CD14-positive monocyte (primary cell): ENCODE measurements at places on chromosomes 5 and 9.

DNA sequence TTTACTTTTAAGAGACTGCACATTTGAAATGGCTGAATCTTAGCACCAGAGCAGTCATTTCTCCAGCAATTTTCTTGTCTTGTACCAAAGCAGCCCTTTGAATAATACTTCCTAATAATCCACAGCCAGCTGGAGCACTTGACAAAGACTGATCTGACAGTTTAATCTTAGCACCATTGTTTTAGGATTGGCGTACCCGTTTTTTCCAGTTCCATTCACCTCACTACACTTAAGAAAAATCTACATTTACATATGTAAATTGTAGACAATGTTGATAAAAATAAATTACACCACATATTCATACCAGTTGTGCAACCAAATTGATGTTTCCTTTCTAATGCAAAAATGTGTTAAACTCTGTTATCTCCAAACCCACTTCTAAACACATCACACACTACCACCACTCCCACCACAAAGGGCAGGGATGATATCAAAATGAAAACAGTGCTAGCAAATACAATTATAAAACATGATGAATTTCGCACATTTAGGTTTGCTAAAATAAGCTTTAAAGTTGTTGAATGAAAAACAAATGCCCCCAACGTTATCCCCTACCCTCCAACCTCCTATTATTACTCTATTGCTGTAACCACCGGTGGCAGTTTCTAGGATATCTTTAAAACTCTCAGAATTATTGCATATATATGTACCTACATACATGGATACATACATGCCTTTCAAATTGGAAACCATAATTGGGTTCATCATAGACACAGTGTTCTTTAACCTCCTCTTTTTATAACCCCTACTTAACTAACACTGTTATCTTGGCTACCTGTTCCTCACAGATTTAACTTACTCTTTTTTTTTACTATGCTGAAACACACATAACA is 21.5 kb downstream of the SERINC5 start:
- peaks cover 6% of the 10 kb centered on the region for H3K4me1 ChIP-seq
- H3K4me3 ChIP-seq, result no peak overlapping the region
- DNase-seq, result no peak

- no peak overlapping the region for H3K4me3 ChIP-seq
- no peaks in the 10 kb centered on the region for H3K36me3 ChIP-seq
- peaks cover 24% of the 10 kb centered on the region for H3K4me1 ChIP-seq
- DNase-seq, result no peak
Measured at GRCh38 chr9:131980267-131981016, 99.2 kb downstream of the MED27 start.

DNA sequence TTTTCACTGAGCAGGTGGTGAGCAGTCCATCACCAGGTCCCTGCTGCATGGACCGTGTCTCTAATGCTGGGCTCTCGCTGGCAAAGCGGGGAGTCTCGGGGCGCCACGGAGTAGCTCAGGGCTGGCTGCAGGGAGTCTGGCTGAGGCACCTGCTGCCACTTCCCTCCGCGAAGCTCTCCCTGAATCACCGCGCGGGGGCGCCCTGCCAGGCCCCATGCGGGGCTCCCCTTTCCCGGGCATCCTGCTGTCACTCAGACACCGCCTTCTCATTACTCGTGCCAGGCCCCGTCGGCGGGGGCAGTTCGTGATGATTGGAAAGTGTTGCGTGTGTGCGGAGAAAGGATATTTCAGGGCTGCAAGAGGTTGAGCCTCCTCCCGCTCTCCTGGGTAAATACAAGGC is 335.8 kb downstream of the IRX2 start:
- no peaks in the 10 kb centered on the region for H3K4me1 ChIP-seq
- no peak overlapping the region for H3K4me3 ChIP-seq
- H3K36me3 ChIP-seq, result no peaks in the 10 kb centered on the region
- no peaks in the 10 kb centered on the region for H3K27me3 ChIP-seq
- DNase-seq, result no peak

DNA sequence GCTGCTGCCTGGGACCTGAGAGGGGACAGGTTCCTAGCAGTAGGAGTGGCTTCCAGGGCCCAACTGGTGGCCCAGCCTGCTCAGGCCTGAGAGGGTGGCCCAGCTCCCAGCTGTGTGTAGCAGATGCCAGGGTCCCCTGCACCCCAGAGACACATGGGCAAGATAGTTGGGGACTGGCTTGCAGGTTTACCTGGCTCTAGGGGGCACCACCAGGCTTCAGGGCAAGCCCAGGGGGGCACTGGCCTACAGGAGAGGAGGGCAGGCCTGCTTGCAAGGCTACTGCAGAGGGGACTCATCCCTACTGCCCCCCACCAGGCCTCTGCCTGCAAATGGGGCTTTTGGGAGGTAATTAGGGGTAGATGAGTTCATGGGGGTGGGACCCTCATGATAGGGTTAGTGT is 123.3 kb downstream of the ZNF354C start:
- no peak overlapping the region for H3K4me3 ChIP-seq
- no peaks in the 10 kb centered on the region for H3K4me1 ChIP-seq
- DNase-seq, result no peak

DNA sequence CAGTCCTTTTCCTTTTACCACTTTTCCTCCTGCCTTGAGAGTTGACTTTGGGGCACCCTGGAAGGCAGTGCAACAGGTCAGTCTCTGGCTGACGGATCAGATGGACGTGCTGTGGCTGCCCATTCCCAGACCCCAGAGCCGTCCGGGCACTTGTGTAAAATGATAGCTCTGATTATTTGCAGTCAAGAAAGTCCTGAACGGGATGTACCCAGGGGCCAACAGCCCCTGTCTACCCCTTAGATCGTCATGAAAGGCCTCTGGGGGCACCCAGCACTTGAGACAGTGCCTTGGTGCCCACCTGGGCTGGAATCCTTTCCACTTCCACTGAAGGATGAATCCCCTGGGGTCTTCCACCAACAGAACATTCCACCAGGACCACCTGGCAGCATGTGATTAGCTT is 17.7 kb upstream of the ANGPTL2 start:
- no peak overlapping the region for H3K27ac ChIP-seq
- no peak overlapping the region for H3K4me3 ChIP-seq
- H3K27me3 ChIP-seq, result no peaks in the 10 kb centered on the region
- no peaks in the 10 kb centered on the region for H3K36me3 ChIP-seq
- H3K4me1 ChIP-seq, result no peaks in the 10 kb centered on the region
- no peak for DNase-seq

GRCh38 chr9:2936221-2936620 is 92.3 kb upstream of the PUM3 start:
- no peaks in the 10 kb centered on the region for H3K4me1 ChIP-seq
- H3K27me3 ChIP-seq, result no peaks in the 10 kb centered on the region
- H3K36me3 ChIP-seq, result no peaks in the 10 kb centered on the region
- H3K27ac ChIP-seq, result no peak overlapping the region
- DNase-seq, result no peak

GRCh38 chr5:98529321-98529720 is 244.1 kb upstream of the RGMB start:
- no peaks in the 10 kb centered on the region for H3K27me3 ChIP-seq
- H3K36me3 ChIP-seq, result no peaks in the 10 kb centered on the region
- no peaks in the 10 kb centered on the region for H3K4me1 ChIP-seq
- H3K4me3 ChIP-seq, result no peak overlapping the region
- no peak overlapping the region for H3K27ac ChIP-seq

- no peaks in the 10 kb centered on the region for H3K36me3 ChIP-seq
- peak overlapping the region; percentile 69 for H3K4me3 ChIP-seq
- DNase-seq, result no peak
- peak overlapping the region; percentile 94 for H3K27ac ChIP-seq
Measured at GRCh38 chr5:126763371-126763770, 13.6 kb upstream of the LMNB1 start.

- H3K27me3 ChIP-seq, result peaks cover 18% of the 10 kb centered on the region
- no peak overlapping the region for H3K4me3 ChIP-seq
- no peak for DNase-seq
- peaks cover 13% of the 10 kb centered on the region for H3K4me1 ChIP-seq
- no peaks in the 10 kb centered on the region for H3K36me3 ChIP-seq
Measured at GRCh38 chr9:128208386-128208785, 5.2 kb downstream of the DNM1 start.

DNA sequence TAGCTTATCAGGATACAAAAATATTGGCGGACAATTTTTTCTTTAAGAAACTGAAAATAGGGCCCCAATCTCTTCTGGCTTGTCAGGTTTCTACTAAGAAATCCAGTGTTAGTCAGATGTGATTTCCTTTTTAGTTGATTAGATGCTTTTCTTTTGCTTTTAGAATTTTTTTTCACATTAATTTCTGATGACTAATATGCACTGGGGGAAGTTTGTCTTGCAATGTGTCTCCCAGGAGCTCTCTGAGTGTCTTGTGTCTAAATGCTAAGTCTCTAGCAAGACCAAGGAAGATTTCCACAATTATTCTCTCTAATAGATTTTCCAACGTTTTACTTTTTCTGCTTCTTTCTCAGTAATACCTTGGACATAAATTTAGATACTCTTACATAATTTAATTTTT is 559.8 kb upstream of the TYRP1 start:
- no peaks in the 10 kb centered on the region for H3K36me3 ChIP-seq
- H3K27me3 ChIP-seq, result no peaks in the 10 kb centered on the region
- H3K4me1 ChIP-seq, result no peaks in the 10 kb centered on the region
- DNase-seq, result no peak
- H3K4me3 ChIP-seq, result no peak overlapping the region

DNA sequence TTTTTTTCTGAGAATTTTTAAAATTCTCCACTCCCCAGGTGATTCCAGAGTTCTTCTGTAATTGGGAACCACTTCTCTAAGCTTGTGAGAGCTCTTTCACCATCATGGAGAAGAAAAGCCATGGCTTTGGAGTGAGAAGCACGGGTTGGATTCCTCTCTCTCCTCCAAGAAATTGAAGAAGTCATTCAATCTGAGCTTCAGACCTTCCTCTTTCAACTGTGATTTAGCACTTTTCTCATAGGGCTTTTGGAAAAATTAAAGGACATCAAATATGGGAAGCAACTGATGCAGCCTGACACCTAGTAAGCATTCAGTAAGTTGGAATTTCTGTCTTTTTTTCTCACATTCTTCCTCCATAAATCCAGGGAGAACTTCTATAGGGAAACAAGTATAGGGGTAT is 580.4 kb upstream of the KLF4 start:
- H3K36me3 ChIP-seq, result no peaks in the 10 kb centered on the region
- peaks cover 28% of the 10 kb centered on the region for H3K4me1 ChIP-seq
- no peaks in the 10 kb centered on the region for H3K27me3 ChIP-seq
- peak; percentile 57 for DNase-seq
- H3K27ac ChIP-seq, result peak overlapping the region; percentile 8

- H3K36me3 ChIP-seq, result no peaks in the 10 kb centered on the region
- no peak for DNase-seq
- no peaks in the 10 kb centered on the region for H3K27me3 ChIP-seq
- H3K27ac ChIP-seq, result peak overlapping the region; percentile 84
- H3K4me1 ChIP-seq, result peaks cover 35% of the 10 kb centered on the region
Measured at GRCh38 chr9:125759764-125760129, 12.6 kb downstream of the PBX3 start.

- no peak for DNase-seq
- H3K27me3 ChIP-seq, result no peaks in the 10 kb centered on the region
- H3K27ac ChIP-seq, result no peak overlapping the region
- H3K36me3 ChIP-seq, result peaks cover 25% of the 10 kb centered on the region
Measured at GRCh38 chr9:76037587-76038225, 147.2 kb downstream of the PCSK5 start.

GRCh38 chr9:91494751-91495150 is 71.1 kb upstream of the NFIL3 start:
- no peaks in the 10 kb centered on the region for H3K4me1 ChIP-seq
- no peak for DNase-seq
- no peaks in the 10 kb centered on the region for H3K36me3 ChIP-seq
- H3K27me3 ChIP-seq, result peaks cover 2% of the 10 kb centered on the region

- no peak for DNase-seq
- no peak overlapping the region for H3K27ac ChIP-seq
- H3K36me3 ChIP-seq, result no peaks in the 10 kb centered on the region
Measured at GRCh38 chr9:116741086-116741740, 54.1 kb downstream of the TRIM32 start.

DNA sequence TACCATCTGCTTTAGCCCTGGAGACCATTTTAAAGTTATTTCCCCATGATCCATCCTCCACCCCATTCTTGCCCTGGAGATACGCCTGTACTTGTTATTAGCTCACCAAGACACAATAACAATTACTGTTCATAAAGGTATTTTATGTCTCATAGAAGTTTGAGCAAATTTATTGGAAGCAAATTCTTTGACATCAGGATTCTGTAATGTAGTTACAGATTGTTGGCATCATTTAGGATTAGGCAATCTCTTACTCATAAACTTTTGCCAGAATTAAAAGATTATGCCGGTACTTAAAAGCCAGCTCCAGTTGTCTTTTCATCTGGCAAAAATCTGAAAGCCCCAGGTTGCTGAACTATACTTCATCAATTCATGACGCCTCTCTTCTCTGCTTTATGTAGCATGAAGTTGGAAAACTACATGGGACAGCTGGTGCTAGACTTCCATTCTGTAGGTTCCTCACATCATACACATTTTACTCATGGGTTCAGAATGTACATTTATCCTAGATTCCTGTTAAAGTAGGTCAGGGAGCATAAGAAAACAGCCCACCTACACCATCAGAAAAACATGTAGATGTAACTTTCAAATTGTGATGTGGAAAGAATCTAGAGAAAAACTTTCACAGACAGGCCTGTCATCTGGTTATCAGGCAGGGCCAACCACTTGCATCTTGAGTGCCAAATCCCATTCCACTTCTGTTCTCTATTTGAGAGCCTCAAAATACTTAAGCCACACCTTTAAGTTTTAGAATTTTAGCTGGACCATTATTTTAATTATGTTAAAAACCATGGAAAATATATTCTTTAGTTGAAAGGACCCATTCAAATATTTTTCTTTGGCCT is 14.0 kb downstream of the ATP10B start:
- H3K4me1 ChIP-seq, result peaks cover 23% of the 10 kb centered on the region
- H3K27me3 ChIP-seq, result no peaks in the 10 kb centered on the region
- H3K4me3 ChIP-seq, result no peak overlapping the region
- DNase-seq, result no peak
- no peak overlapping the region for H3K27ac ChIP-seq

- H3K4me3 ChIP-seq, result no peak overlapping the region
- H3K27ac ChIP-seq, result no peak overlapping the region
- DNase-seq, result no peak
- no peaks in the 10 kb centered on the region for H3K36me3 ChIP-seq
- no peaks in the 10 kb centered on the region for H3K27me3 ChIP-seq
Measured at GRCh38 chr5:145585-146323, 45.5 kb upstream of the LRRC14B start.

GRCh38 chr5:154465169-154465568 is 12.9 kb downstream of the HAND1 start:
- DNase-seq, result peak; percentile 83
- H3K27me3 ChIP-seq, result peaks cover 15% of the 10 kb centered on the region
- no peak overlapping the region for H3K4me3 ChIP-seq
- H3K4me1 ChIP-seq, result peaks cover 16% of the 10 kb centered on the region
- H3K27ac ChIP-seq, result no peak overlapping the region
- H3K36me3 ChIP-seq, result no peaks in the 10 kb centered on the region

DNA sequence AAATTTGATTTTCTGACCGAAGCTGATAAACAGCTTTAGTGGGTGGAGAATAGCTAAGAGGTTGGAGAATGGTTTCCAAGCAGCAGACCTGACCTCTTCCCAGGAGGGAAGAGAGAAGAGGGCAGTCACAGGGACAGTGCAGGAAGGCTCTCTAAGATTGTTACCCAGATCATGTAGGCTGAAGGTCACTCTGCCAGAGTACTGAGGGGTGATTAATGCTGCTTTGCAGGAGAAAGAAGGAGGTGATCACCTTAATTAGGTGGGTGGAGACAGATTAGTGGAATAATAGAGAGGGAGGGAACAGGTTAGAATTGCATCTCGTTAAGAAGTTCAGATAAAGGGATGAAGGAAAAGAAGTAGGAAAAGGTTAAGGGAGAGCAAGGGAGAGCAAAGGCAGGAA is 440.5 kb downstream of the BRINP1 start:
- no peak overlapping the region for H3K27ac ChIP-seq
- H3K36me3 ChIP-seq, result no peaks in the 10 kb centered on the region
- no peaks in the 10 kb centered on the region for H3K4me1 ChIP-seq

GRCh38 chr9:136640171-136641111 is 22.3 kb upstream of the EGFL7 start:
- no peak for DNase-seq
- H3K4me1 ChIP-seq, result peaks cover 23% of the 10 kb centered on the region
- no peaks in the 10 kb centered on the region for H3K27me3 ChIP-seq
- no peaks in the 10 kb centered on the region for H3K36me3 ChIP-seq
- H3K4me3 ChIP-seq, result no peak overlapping the region
